Peyer's patch (tissue), 4 donors: ENCODE measurements at places on chromosomes 2 and 18. TPM values are rescaled to one million over a fixed set of nuclear protein-coding genes. Genes with fewer than 3 reads are reported as not detected.

DNA sequence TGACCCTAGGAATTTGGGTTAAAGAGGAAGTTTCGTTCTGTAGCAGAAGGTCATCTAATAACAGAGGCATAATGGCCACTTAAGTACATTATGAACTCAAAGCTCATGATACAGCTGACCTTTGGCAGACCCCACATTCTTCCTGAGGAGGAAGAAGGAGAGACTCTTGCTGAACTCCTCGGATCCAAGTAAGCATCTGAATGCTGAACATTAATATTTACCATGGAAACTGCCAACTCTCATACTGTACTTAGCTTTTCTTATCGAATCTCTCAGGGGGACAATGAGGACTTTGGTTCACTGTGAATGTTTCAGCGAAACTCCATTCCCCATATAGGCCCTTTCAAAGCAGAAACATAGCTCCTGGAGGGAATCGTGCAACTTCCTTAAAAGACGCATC is 781.4 kb upstream of the GYPC start:
- no peak for DNase-seq

DNA sequence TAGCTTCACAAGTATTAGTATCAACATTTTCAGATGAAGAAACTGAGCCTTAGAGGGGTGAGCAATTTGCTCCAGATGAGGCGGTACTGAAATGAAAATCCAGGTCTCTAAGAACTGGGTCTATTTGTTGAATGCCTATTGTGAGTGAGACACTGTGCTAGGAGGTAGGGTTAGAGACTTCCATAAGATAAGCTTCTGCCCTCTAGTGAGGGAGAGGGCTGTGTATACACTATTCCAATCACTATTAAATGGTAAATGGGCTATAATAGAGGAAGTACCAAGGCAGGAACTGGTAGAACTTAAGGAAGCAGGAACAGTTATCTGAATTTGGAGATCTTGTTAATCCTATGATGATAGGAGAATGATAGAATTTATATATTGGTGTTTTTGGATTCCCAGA is 23.6 kb upstream of the GLS start:
- no peak for DNase-seq

DNA sequence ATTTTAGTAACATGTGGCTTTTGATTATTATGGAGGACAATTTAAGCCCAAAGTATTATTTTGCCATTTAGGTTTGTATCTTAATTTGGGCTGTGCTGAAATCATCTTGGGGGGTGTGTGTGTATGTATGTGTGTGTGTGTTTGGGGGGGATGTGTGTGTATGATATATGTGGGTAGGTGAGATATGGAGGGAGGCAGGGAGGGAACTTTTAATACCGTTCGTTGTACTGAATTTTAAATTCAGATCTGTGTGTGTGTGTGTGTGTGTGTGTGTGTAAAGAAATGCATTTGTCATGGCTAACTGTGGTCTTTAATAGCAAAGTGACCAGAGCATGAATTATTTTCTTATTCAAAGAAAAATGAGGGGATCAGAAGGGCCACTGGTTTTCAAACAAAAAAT is 113.7 kb downstream of the LTBP1 start:
- DNase-seq, result no peak

GRCh38 chr2:128623776-128624761 is 305.4 kb upstream of the HS6ST1 start:
- DNase-seq, result peak; percentile 30

- DNase-seq, result no peak
Observed at GRCh38 chr2:62868947-62869346, 163.4 kb downstream of the EHBP1 start.

- DNase-seq, result no peak
Observed at GRCh38 chr2:128313931-128314347, 4.7 kb downstream of the HS6ST1 start.

DNA sequence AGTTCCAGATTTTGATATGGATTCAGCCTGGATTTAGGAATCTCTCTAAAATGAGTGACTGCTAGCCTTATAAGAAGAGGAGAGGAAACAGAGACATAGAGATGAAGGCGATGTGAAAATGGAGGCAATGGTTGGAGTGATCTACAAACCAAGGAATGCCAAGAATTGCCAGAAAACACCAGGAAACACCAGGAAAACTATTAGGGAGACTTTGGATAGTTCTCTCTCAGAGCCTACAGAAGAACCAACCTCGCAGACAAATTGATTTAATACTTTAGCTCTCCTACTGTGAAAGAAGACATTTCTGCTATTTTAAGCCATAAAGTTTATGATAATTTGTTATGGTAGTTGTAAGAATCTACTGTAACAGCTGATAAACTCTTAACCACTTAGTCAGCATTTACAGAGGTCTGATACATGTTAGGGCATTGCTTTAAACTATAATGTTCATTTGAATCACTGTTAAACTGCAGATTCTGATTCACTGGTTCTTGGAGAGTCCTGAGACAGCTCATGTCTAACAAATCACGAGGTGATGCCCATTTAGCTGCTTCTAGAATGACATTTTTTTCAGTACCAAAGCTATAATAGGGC is 1702.6 kb upstream of the LRRTM1 start:
- DNase-seq, result no peak

- DNase-seq, result no peak
Observed at GRCh38 chr18:70246061-70246466, 40.6 kb upstream of the RTTN start.

DNA sequence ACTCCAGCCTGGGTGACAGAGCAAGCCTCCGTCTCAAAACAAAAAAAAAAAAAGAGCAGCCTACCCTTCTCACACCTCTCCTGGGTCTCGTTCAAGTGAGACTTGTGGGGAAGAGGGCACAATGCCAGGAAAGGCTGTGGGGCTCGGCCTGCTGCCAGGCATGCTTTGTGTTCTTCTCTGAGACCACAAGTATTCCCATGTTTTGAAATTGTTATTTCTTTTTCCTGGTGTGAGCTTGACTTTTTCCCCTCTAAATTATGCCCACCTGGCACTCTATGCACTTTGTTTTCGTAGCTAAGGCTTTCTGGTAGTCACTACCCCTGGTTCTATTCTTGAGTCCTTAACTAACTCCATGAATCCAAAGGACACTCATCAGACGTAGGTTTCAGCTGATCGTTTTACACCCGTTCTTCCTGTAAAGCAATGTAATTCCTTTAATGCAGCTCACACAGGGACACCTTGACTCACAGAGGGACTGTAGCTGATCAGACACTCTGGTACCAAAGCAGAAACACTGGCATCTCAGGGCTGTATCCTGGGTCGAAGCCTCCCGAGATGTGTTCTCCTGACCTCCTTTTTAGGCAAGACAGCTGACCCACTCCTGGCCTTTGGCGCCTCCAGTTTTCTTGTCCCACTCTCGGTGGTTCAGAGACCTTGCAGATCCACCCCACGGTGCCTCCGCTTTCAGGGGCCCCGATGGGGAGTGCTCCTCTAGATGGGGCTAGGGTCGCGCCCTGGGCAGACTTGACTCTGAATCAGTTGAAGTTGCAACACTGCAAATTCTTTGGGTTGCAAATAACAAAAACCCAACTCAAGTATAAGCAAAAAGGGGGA is 193.3 kb upstream of the AGAP1 start:
- DNase-seq, result no peak

GRCh38 chr18:31633392-31634330 is 42.0 kb downstream of the TTR start:
- no peak for DNase-seq

DNA sequence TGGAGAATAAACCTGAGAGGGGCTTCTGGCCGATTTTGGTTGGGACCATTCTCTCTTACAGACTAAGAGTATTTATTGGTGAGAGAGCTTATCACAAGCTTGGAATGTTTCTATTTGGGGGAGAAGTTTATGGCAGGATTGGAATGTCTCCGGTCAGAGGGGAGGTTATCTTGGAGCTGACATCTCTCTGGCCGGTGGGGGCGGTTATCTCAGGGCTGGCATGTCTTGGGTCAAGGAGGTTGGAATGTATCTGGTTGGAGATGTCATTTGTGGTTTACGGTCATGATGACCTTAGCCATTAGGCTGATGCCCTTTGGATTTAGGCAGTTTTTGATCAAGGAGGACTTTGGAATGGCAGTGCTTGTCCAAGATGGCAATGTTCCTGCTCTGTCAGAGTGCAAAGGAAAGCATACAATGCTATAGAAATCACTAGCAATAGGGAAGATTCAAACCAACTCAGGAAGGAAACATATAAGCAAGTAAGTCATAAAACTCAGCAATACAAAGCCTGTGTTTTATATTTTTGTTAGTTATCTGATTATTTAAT is 362.4 kb upstream of the LRATD1 start:
- no peak for DNase-seq

HOXD3 gene
- 7.9 TPM for total RNA-seq

TOGARAM2 gene
- 0.09 TPM for total RNA-seq
